ENCODE measurements at places on chromosomes 5 and 9.

DNA sequence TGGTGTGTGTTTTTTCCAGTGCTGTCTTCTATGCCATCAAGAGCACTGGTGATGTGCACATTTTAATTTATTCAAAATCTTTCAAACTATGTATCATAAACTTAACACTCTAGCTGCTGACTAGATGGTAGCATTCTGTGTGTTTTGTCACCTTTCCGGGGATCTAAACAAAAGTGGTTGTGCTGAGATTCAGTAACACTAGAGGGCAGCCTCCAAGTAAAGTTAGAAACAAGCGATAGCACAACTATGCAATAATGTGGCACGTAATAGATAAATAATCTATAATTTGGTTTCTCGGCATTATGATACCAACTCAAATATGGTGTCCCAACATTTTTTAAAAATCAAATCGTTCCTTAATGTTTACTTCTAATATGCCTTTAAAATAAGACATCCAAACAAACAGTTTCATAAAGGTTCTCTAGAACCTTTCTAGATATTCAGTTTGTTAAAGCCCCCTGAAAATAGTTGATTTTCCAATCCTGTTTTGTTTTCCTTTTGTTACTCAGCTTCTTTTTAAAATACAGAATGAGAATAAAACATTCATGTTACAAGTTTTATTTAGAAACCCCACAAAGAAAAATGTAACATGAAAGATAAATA, 16.9 kb downstream of the SEMA6A start:
- DNase-seq = no peak

- DNase-seq = no peak
These were observed 50.8 kb upstream of the CTNNA1 start for GRCh38 chr5:138702166-138703077.

GRCh38 chr9:98086461-98086860, 29.9 kb downstream of the NANS start:
- DNase-seq = no peak

- no peak for DNase-seq
These were observed 263.9 kb downstream of the SAXO1 start for GRCh38 chr9:18768951-18769622.

DNA sequence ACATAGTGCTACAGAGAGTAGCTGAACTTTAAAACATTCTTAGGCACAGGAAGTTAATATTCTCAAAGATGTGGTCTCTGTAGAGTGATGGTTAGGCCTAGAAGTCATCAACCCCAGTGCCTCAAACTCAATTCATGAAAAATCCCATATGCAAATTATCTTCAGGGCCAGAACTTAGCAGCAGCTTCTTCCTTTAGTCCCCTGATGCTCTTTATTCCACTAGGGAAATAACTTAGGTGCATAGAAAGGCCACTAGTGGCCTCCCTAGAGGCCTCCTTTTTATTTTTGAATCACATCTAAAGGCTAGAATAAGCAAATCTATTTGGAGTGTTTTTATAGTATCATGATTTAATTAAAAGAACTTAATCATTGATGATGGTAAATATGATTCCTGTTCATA, 88.3 kb downstream of the GIN1 start:
- DNase-seq = peak; percentile 12

DNA sequence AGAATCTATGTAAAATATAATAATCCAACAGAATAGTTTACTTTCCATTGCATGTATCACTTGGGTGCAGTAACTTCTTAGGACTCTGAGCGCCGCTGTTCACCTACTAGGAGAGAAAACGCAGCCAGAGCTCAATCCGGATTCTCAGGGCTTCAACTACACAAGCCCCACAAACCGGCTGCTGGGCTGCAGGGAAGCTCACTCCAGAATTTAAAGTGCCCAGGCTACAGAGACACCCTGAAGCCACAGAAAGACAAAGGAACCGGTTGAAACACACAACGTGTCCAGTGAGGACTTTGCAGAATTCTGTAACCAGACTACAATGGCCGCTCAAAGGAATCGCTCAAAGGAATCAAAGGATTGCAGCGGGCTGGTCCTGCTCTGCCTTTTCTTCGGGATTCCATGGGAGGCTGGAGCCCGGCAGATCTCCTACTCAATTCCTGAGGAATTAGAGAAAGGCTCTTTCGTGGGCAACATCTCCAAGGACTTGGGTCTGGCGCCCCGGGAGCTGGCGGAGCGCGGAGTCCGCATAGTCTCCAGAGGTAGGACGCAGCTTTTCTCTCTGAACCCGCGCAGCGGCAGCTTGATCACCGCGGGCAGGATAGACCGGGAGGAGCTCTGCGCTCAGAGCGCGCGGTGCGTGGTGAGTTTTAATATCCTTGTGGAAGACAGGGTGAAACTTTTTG, at the start of gene PCDHGA10:
TSS of gene PCDHGA10 (plus strand) at position 134 of the 686 bp plus-strand sequence. CDS start at position 323, 189 bp downstream.
- peak; percentile 67 for DNase-seq

DNA sequence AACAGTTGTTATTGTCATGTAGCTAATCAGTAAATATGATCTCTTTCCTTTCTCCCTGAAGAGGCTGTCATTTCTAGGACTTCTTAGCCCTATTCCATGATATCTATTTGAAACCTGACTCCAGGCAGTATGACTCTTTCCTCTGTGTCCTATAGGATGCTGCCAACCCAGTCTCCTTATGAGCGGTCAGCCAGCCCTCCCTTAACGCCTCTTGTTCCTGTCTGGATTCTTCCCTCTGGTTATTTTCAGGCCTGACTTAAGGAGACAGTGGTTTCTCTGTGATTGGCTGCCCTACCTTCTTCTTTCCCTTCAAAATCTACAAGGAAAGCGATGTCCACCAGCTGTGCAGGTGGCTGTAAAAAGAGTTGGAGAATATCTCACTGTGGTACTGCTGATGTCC, 19.4 kb upstream of the C5orf63 start:
- peak; percentile 53 for DNase-seq

- DNase-seq = no peak
These were observed 199.4 kb downstream of the AUH start for GRCh38 chr9:91162311-91162710.

- no peak for DNase-seq
These were observed 4.3 kb downstream of the CD14 start for GRCh38 chr5:140628711-140629110.

- DNase-seq = no peak
These were observed 6.8 kb downstream of the SH2D3C start for GRCh38 chr9:127771570-127772189.

DNA sequence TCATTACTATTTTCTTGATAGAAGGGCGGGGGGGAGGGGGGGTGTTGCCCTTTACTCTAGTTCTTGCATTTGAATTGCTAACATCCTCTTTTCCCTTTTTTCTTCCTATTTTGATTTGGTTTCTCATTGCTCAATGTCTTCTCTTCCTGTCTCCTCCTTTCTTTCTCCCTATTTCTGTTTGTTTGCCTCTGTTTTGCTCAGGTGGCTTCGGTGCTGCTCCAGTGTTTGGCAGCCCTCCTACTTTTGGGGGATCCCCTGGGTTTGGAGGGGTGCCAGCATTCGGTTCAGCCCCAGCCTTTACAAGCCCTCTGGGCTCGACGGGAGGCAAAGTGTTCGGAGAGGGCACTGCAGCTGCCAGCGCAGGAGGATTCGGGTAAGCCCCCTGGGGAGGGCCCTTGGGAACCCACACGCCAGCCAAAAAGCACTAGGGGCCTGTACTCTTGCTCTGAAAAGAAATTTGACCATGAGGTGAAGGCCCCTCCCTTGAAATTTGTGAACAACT, 48.3 kb downstream of the FAM78A start:
- no peak for DNase-seq

GRCh38 chr5:88957013-88957412, 74.0 kb upstream of the MEF2C start:
- no peak for DNase-seq

DNA sequence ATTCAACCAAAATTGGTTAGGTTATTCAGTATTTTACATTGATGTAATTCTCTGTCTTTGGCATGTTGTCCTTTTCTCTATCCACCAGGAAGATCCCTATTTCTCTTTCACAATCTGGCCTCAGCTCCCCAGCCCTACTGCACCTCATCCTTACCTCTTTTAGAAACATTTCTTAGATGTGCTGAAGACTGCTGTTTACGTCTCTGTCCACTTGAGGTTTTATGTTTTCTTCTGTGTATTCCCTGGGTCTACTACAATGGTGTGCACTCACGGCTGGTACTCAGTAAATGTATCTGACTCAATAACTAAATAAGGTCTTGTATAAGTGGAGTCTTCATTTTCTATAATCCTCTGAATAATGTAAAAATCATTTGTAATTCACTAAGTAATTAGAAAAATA, 822.7 kb downstream of the DTWD2 start:
- DNase-seq = no peak

DNA sequence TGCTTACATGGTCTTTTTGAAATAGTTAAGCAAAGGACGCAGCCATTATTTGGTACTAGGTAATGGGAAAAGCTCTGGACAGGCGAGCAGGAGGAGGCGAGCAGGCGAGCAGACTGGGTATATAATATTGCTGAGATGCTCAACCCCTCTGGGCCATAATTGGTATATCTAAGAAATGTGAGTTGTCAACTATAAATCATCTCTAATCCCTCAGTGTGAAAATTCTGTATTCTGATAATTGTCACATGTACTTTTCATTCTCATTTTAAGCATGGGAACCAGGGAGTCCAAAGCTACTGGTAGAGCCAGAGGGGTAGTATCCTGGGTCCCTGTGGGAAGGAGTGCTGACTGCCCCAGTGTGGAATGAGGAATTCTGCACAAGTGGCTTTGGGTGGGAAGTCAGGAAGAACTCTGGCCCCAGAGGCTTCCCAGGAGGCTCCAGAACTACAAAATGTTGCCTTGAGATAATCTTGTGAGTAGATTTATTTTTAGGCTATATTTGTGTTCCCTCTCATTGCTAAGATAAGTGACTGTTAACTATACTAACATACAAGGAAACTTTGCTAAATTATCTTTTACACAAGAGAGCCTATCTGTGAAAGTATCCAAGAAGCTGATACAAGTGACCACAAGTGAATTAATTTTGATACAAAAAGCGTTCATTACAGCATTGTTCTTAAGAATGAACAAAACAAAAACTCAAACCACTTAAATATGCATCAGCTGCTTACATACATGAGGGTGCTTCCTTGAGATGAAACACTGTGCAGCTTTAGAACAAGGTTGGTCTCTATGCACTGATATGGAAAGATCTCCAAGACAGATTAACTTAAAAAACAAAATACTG, 70.5 kb upstream of the TNFAIP8 start:
- DNase-seq = peak; percentile 26

DNA sequence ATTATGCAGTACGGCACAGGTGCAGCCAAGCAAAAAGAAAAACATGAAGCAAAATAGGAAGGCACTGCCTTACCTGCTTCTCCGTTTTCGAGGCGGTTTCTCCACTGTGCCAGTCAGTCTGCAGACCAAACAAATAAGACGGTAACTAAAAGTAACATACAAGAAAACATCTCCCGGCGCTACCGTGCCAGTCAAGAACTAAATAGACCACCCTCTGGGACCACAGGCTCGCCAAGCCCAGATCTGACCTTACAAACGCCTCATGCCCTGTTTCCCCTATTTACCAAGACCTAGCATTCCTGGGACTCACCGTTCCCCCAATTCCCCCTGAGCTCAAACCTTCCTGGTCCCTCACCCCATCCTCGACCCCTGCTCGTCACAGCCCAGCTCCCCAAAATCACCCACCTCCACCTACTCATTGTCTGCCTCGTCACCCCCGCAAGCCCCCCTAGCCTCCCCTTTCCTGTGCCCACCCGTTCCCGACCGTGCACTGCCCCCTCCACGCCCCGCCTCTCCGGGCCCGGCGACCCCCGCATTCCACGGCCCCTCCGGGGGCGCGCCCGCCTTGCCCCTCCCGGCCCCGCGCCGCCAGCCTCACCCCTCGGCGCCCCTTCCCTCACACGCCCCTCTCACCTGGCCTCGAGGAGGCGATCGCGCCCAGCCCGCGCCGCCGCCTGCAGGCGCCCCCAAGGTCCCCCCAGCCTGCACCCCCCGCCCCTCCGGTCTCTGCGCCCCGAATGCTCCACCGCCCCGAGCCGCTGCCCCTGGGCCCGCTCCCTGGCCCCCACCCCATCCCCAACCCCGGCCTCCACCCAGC, 560 bp downstream of the SCAI start:
- no peak for DNase-seq

GRCh38 chr5:42216904-42217303, 206.3 kb upstream of the GHR start:
- DNase-seq = no peak

- DNase-seq = peak; percentile 85
These were observed 17.9 kb upstream of the ASS1 start for GRCh38 chr9:130426883-130427282.

- DNase-seq = no peak
These were observed 51.9 kb upstream of the SNAPC3 start for GRCh38 chr9:15370466-15371447.

GRCh38 chr9:135920256-135920930, 13.0 kb upstream of the CAMSAP1 start:
- no peak for DNase-seq

DNA sequence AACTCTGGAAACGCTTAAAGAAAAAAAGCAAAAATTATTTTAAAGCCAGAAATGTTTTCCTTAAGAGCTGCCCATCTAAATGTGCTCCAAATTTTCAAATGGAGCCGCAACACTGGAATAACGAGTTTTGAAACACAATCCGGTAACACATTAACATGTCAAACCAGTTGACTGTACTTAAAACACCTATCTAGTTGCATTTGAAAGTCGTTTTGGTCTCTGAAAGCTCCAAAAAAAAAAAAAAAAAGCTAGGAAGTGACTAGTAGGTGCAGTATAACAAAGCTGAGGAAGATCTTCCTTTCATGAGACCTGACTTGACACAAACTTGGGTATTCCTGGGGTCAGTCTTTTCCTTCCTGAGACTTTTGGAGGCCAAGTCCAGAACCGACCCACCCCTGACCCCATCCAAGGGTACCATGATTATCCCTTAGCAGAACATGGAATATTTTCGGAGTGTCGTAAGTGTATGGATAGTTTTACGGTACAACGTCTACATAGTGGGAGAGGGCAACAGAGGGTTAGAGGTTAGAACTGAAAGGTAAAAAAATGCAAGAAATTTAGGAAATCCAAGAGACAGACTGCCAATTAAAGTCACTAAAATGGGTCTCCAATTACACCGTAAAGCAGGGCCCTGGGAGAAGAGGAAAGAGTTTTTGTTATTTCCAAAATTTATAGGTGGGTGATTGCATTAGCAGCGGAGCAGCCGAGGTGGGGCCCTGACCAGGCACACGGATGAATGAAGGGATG, 812 bp downstream of the CETN3 start:
- no peak for DNase-seq

DNA sequence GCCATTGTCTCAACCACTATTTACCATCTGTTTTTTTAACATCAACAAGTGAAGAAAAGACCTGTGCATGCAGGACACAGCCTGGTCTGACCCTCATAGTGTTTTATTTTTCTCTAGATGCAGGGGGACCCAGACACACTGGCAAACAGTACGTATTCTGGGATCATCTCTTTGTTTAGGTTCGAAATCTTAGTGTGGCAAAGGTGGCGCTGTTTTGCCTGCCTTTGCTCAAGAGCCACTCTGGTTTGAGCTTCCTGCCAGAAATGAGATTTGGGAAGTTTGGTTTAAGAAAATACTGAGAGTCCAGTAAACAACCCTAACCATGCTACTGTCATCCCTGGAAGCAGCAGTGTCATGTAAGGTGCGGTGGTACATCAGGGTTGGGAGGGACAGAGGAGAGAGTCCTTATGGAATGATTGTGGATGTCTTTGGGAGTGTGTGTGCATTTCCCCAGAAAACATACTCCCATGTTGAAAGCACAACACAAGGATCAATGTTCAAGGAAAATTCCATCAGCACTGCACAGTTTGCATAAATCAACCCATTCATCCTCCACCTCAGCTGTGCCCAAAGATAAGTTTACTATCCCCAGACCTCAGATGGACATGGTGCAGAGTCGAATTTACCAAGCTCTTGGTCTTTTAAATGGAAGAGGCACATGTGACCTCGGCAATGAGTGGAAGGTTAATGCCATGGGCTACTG, 34.0 kb upstream of the FLT4 start:
- DNase-seq = no peak

- DNase-seq = no peak
These were observed 647.2 kb downstream of the PDE4D start for GRCh38 chr5:59246145-59246869.

Measured in AG08395 (cell line).